ENCODE measurements at places on chromosomes 6 and 20. TPM values are rescaled to one million over a fixed set of nuclear protein-coding genes. Genes with fewer than 3 reads are reported as not detected.

DNA sequence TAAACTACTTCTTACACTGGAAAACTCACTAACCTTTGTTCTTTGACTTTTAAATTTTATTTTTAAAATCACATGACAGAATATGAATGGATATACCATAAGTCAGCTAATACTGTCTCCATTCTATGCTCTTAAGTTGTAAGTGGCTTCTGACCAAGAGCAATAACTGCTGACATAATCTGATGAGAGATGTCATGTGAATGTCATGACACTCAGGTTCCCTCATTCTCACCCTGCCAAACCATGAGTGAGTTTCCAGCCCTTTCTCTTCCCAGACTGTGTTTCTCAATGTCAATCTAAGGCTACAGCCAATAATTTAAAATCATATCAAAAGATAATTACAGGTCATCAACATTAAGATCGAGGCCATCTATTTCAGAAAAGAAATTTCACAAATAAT, 39.7 kb downstream of the KIF16B start:
- no peak for DNase-seq

Gene DEFB129
- total RNA-seq = 1.1 TPM

- DNase-seq = no peak
These were observed 248.8 kb downstream of the TTLL2 start for GRCh38 chr6:167573461-167574215.

Gene TFAP2A
- total RNA-seq = 26.6 TPM

DNA sequence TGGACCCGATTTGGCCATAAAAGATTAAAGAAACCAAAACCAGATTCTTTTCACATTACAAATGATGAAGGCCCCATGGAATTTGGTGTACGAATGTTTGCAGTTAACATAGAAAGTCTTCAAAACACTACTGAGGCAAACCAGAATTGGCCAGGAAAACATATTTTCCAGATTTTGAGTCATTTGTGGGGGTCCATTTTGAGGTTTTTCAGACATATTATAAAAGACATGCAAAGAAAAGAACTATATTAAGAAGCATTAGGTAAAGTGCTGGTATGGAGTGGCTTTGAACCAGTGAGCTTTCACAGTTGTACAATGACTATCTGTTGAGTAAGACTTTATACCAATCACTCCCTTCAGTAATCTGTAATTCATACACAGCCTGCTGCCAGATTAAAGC, 168.9 kb upstream of the COL21A1 start:
- no peak for DNase-seq

- no peak for DNase-seq
These were observed 437 bp upstream of the CDKAL1 start for GRCh38 chr6:20533746-20534294.

All from M059J (cell line).